ENCODE measurements at places on chromosomes 7 and 10.

GRCh38 chr7:158285383-158285770 lies 302.2 kb downstream of the PTPRN2 start:
- no peak for DNase-seq

DNA sequence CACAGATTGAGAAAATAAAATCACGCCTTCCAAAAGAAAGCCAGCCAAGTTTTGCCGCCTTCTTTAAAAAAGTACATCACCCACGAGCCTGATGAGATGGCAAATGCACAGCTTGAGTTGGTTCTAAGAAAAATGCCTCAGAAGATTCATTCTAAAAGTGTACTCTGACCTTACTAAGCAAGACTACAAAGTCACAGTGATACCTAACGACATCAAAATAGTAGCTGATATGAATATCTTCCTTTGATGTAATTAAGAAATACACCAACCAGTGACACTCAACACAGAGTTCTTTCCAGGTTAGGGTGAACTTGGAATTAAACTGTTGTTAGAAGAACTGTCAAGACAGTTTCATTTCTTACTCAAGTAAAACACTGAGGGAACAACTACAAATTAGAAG lies 78.0 kb upstream of the AMPH start:
- DNase-seq, result no peak

- no peak for DNase-seq
These were observed 22.7 kb downstream of the VIM start for GRCh38 chr10:17250736-17251135.

DNA sequence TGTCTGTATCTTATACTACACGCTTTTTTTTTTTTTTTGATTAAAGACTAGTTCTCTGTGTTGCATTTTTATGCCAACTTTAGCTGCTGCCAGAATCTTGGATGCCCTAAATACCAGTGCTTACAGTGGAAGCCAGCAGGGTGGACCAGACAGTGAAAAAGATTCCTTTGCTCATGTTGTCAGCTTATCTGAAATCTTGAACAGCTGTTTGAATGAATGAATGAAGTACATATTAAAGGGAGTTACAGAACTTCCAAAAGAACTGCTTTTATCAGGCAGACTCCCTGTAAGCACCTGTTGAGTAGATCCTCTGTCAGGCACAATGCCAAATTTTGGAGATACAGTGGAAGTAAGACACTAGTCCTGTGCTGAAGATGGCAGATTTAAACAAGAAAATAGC lies 184.9 kb downstream of the PPP1R9A start:
- no peak for DNase-seq

- DNase-seq, result no peak
These were observed 139.8 kb upstream of the CDK13 start for GRCh38 chr7:39810204-39810642.

- no peak for DNase-seq
These were observed 747.1 kb upstream of the GALNT17 start for GRCh38 chr7:70384891-70385290.

DNA sequence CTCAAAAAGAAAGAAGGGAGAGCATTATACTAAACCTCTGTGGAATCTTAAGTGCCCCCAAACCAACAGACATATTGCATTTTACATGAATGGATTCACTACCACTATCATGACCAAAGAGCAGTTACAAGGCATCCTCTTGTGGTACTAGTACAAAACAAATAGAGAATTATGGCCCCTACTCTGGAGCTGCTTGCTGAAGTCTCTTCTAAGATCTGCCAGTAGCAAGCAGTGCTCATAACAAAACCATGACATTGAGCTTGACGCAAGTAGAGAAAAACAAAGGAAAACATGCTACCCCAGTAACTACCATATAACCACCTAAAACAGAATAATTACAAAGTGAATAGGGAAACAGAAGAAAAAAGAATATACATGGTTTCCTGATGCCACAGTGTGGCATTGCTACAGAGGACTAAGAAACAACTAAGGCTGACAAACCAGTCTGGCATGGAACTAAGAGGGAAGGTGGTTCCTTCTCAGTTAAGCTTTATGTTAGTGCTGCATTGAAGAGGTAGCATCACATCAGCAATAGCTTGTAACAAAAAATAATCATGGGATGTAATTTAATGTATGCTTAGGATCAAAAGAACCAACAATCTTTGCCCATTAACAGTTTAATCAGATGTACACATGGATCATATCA lies 150.2 kb upstream of the AGR3 start:
- no peak for DNase-seq

DNA sequence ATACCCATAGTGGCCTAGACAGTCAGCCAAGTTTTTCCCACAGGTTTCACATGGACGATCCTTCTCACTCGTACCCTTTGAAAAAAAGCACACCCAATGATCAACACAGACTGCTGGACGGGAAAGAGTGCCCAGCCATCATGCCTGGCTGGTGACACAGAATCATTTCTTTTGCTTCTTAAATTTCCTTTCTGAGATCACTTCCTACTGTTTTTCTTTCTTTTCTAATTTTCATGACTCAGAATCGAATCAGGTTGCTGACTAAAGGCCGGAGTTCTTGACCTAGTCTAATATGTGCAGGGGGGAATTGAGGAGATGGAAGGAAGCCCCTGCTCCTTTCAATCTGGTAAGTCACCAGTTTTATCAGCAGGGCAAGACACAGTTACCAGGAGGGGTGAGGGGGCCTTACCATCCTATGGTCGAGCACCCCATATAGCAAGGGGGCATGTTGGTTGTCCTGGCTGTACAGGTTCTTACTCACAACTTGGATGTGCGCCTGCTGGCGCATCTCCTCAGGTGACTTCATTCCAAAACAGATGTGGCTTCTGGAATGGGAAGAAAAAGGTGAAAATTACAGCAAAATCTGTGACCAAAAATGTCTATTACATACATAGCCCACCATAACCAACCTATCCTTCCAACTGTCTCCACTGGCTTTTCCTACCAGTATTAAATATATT lies 3.5 kb downstream of the POLR3A start:
- DNase-seq, result no peak

GRCh38 chr10:18446205-18446604 lies 205.2 kb downstream of the NSUN6 start:
- no peak for DNase-seq

DNA sequence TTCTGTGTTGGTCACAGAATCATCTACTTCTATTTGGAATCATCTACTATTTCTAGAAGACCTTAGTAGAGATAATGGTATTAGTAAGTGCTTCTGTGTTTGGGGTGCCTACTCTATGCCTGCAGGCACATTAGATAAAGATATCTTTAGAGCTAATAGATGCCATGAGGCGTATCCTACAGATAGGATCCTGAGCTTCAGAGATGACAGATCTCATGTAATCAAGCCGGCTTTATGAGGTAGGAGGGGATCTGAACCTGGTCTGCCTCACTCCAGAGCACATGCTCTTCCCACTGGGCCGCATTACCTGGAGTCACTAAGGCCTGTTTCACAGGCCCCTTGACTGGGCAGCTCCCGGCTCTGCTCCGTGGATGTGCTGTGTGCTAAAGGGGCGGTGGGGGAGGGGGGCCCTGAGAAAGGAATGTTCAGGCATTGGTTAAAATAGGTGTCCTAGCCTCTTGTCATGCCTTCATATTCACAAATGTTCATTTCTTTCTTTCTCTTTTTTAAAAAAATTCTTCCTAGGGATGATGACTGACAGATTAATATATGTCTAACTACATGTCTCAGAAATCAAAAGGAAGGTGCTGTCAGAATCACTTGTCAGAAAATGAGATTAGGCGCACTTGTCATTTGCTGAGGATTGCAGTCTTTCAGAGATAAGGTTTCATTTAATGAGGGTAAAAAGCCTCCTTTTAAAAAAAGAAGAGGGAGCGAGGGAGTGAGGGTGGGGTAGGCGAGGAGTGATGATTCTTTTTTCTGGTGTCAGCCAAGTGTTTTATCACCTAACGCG lies 458.0 kb upstream of the GALNT17 start:
- DNase-seq, result no peak

DNA sequence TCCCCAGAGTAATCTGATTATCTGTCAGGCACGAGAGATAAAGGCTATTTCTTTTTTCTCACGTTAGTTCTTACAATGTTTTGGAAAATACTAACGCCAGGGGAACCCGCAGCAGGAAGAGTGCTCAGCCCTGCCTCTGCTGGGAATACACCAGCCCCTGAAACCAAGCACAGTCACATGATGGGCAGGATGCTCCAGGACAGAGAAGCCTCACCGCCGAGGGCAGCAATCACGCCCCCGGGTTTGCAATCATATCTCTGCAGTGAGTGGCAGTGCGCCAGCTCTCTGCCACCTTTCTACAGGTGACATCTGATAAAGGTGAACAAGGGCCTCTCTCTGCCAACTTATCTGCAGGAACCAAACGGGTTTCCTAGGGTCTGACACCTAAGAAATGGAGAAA lies 39.8 kb downstream of the BRI3 start:
- no peak for DNase-seq

DNA sequence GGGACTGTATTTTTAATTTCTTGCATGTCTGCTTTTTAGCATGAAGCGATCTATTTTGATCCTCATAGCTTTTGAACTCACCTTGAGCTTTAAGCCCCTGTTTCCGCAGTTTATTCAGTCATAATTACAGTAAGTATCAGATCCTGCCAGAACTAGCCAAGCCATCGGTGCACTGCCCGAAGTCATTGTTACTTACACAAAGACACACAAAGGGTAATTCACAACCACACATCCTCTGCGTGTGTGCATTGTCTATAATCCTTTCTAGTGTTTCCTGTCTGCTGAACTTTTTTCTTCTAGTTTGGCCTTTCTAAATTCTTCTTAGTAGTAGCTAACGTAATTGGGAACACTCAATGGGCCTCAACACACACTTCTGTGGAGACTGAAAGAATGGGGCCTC lies 133.0 kb downstream of the SFMBT2 start:
- no peak for DNase-seq

Data from activated B cell treated with CpG ODN at 0.5 μM for 24 hours (primary cell).